AG08395 (cell line): ENCODE measurements at places on chromosomes 4 and X.
A peak's percentile ranks its signal among the peaks of the same experiment; 100 is the strongest.

DNA sequence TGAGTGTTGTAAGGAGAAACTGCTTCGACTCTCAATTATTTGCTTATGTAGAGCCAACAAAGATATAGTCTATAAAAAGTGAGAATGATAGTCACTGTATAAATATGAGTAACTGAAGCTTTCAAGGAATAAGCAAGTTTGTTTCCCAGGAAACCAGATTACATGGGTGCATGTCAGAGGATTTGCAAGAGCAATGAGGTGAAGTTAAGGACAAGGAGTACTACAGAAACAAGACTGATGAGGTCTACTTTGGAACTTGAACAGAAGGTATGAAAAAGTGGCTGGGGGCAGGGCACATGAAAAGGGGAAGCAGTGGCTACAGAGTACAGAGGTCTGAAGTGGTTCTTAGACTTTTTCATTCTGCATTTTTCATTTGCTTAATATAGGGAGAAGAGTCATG lies 321.0 kb upstream of the CXXC4 start:
- DNase-seq, result no peak

DNA sequence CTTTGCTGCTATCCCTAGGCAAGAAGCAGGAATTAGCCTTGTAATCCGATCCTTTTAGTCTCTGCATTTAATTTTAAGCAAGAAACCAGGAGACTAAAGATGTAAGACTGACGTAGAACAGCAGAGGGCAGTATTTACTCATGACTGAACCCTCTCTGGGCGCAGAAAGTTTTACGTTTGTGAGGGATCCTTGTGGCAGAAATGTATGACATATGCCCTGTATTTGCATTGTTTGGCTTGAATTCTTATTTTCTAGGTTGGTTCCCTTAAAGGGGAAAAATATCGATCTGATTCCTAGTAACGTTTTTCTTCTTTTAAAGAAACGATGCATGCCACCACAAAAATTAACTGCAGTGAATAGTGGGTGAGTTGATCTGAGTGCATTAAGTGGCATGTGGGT lies 1.3 kb upstream of the FAT4 start:
- peak; percentile 54 for DNase-seq

DNA sequence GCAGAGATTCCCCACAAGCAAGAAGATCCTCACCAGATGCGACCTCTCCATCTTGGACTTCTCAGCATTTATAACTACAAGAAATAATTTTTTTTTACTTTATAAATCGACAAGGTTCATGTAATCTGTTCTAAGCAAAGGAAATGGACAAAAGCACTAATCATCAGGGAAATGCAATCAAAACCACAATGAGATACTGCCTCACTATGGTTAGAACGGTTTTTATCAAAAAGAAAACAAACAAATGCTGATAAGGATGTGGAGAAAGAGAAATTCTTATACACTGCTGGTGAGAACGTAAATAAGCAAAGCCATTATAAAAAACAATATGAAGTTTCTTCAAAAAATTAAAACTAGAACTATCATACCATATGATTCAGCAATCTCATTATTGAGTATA lies 1382.6 kb downstream of the ARAP2 start:
- no peak for DNase-seq

DNA sequence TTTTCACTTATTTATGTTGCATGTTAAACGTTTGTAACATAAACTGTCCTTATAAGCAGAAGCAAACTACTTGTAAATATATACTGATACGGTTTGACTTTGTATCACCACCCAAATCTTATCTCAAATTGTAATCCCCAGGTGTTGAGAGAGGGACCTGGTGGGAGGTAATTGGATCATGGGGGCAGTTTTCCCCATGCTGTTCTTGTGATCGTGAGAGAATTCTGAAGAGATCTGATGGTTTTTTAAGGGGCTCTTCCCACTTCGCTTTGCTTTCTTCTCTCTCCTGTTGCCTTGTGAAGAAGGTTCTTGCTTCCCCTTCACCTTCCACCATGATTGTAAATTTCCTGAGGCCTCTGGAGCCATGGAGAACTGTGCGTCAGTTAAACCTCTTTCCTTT lies 87.1 kb upstream of the MAPK10 start:
- DNase-seq, result no peak

DNA sequence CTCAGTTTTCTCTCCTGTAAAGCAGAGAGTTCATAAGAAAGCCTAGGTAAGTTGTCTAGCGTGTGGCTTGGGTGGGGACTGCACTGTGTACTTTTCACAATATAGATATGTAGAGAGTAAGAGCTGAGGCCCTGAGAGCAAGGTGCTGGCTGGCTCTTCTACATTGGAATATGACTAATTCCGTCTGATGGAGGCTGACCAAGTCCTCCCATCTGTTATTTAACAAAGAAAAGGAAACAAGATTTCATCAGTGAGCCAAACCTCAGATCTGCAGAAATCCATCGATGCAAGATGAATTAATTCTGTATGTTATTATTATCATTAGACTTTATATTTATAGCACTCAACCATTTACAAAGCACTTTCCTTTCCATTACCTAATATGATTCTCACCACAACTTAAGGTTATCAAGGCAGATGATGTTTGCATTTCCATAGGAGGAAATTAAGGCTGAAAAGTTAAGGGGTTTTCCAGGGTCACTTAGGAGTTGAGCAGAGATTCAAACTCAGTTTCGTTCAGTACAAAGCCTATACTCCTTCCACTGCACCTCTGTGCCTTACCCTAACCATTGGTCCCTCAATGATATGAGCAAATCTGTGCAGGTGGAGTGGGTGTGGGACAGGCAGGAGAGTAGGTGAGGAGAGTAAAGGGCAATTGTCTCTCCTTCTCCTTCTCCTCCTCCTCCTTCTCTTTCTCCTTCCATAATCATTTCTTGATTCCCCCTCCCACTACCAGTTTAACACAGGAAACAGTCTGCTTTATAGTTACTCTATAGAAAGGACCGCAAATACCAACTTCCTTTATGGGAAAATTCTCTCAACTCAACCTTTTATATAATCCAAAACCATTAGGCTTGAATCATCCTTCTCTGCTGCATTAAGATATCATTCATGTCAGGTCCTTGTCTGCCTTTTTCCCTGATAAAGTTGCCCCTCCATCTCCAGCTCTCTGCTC lies 27.6 kb upstream of the SRD5A3 start:
- no peak for DNase-seq

DNA sequence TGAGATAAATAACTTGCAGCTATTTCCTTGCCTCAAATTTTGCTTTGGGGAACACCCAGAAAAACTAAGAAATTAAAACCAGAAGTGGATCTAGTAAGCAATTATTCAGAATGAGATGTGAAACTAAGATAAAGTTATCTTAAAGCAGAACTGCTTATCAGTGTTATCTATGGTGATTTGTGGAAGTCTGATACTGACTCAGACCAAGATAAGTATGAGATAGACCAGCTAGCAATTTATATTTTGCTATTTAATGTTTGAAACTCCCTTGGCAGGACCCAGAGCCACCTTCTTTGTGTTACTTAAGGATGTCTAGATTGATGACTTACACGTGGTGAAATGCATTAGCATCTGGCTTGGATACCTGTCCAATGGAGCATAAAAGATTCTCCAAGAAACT lies 368.1 kb downstream of the EPHA5 start:
- DNase-seq, result no peak

DNA sequence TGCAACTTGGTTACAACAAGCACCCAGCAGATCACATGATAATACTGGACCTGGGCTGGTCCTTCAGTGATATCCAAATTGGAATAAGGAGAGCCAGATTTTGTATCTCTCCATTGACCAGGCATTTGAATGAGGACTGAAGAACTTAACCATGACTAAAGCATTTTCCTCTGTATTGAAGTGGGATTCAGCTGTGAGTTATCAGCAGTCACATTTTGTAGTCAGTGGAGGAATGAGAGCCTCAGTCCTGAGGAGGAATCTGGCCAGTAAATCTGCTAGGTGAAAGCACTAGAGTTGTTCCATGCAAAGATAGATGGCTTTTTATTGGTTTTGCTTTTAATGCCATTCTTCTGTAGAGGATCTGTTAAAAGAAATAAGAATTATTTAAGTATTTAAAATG lies 1506.0 kb downstream of the PCDH7 start:
- peak; percentile 20 for DNase-seq

GRCh38 chr4:71571346-71571745 lies 212.5 kb downstream of the GC start:
- DNase-seq, result no peak

DNA sequence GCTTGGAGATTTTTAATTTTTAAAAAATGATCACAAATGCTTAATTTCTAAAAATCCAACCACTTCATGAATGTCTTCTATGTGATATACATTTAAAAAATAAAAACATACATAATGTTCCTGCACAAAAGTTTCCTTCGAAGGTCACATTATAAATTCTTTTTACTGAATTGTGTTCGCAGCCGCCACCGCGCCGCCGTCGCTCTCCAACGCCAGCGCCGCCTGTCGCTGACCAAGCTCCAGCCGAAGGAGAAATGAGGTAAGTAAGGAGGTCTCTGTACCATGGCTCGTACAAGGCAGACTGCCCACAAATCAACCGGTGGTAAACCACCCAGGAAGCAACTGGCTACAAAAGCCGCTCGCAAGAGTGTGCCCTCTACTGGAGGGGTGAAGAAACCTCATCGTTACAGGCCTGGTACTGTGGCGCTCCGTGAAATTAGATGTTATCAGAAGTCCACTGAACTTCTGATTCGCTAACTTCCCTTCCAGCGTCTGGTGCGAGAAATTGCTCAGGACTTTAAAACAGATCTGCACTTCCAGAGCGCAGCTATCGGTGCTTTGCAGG lies 48.8 kb upstream of the NEUROG2 start:
- no peak for DNase-seq

DNA sequence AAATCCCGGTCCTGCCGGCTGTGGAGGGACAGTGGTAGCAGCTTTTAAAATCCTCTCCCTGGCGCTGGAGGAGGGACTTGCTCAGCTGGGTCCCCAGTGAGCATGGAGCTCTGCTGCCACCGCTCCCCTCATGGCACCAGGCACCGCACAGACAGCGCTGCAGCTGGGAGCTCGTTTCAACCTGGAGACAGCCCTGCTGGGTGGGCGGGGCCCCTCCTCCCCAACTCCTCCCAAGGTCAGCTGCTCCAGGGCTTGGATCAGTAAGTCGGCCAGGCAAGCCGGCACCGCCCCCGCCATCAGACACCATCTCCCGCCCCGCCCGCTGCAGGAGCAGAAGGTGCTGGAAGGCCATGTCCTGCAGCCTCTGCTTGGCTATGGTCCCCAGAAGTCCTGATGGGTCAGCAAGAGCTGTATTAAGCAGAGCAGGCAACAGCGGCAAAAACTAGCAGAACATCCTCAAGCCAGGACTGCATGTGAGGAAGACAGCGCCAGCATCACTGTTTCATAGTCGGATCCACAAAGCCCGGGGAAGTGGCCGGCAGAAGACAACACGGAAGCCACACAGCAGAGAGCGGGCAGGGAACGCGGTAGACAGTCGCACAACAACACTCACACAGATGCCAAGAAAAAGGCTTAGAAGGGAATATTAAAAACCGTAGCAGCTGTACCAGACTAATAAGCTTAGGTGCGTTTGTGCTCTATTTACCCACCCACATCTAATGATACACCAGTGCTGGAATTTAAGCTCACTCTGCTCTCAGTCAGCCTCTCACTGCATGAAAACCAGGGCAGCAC lies 16.2 kb downstream of the ZFYVE28 start:
- DNase-seq, result peak; percentile 62

- no peak for DNase-seq
These were observed 78.0 kb downstream of the HMX1 start for GRCh38 chr4:8793571-8794160.

GRCh38 chrX:43974100-43974475 lies 898 bp upstream of the NDP start:
- no peak for DNase-seq

DNA sequence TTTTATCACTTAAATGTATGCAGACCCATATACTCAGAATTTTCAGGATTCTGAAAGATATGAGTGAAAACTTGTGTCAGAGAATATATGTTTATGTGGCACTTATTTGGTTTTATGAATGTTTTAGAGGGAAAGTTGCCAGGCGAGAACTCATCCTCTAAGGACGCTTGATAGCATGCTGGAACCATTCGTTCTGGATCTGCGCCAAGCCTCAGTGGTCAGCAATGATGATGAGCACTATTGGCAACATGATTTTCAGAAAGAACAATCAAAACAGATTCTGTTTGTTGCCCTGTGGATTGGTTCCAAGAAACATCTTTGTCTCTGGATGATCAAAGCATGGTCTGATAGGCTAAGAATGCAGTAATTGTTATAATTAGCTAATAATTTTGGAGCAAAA lies 32.1 kb upstream of the RAPGEF2 start:
- DNase-seq, result peak; percentile 30

GRCh38 chrX:22276781-22277180 lies 4.1 kb downstream of the CBLL2 start:
- DNase-seq, result no peak

- DNase-seq, result no peak
These were observed 8.3 kb upstream of the CLTRN start for GRCh38 chrX:15672881-15673280.

DNA sequence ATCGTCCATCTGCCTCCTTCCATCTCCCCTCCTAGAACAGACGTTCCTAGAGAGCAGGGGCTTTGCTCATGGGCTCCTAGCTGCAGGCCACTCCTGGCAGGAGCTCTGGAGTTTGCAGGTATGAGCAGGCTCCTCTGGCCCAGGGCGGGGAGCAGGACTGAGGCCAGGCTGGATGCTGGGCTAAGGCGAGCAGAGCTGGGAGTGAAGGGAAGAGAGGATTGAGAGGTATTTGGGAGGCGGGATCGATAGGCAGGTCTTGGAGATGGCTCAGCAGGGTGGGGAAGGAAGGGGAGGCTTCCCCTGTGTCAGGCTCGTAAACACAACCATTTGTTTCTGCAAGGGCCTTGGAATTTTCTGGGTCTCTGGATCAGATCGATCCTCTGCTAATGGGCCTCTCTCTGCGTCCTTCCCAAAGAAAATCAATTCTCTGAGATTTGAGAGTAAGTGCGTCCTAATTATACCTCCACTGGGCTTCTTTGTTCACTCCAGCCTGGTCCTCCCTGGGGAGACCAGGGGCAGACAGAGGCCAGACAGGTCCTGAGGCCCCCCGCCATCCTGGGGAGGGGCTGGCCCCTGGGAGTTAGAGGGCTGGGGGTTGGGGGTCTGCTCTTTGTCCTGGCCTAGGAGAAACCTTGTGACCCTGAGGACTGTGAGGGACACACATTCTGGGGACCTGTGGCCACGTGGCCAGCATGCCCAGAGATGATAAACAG lies 94.8 kb upstream of the PSAPL1 start:
- DNase-seq, result no peak

DNA sequence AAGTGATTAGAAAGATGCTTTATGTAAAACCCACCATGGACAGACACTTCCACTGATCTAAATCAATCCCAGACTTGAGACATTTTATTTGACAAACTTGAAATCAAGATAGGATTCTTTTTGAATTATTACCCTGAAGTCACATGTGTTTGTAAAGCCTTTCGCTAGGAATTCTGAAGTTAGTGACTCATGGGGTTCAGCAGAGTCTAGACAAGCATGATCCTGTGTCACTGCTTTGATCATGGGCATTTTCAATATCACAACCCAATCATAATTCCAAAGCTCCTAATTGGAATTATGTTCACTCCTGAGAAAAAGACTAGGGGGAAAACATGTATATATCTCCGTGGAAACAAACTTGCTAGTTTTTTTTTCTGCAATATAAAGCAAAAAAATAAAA lies 67.5 kb upstream of the BMP3 start:
- DNase-seq, result no peak
